AG04449 (cell line): ENCODE measurements at places on chromosomes 3 and 15.

- no peak for DNase-seq
These were observed 1009.8 kb downstream of the TUSC7 start for GRCh38 chr3:117719316-117719926.

GRCh38 chr15:85871545-85871944 is 76.8 kb upstream of the KLHL25 start:
- DNase-seq: no peak

GRCh38 chr3:13401149-13401548 is 19.0 kb downstream of the NUP210 start:
- no peak for DNase-seq

- DNase-seq: no peak
These were observed 5.3 kb downstream of the MYO5C start for GRCh38 chr15:52290329-52290728.

DNA sequence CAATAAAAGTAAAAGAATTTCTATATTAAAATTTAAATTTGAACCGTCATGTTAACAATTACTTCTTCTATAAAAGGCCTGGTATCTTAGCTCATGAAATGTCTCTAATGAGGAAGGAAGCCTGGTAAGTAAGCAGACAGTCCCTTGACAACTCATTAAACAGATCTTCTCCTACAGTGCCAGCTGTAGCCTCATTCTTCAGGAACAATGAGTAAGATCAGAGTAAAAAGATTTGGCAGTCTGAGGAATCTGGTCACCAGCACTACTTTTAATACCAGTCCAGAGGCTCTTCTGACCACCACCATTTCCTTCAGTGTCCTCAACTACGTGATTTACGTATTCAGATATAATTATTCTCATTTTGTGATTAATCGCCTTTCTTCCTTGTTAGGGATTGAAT is 955.0 kb upstream of the ALCAM start:
- DNase-seq: no peak

GRCh38 chr15:60591496-60592370 is 112.8 kb upstream of the ICE2 start:
- DNase-seq: no peak

DNA sequence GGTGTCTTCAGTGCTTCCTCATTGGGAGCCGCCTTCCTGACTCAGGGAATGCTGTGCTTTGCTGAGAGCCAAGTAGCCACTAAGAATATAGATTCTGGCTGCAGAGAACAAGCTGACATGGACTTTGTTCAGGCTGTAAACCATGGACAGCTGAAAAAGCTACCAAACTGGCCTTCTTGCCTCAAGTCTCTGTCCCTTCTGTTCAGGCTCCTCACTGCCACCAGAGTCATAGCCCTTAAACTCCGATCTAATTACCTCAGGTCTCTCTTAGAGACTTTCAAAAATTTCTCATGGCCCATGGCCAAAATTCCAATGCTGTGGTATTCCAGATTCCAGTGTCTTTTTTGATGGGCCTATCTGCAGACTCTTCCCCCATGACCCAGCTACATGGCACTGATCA is 19.4 kb upstream of the PTX3 start:
- no peak for DNase-seq

DNA sequence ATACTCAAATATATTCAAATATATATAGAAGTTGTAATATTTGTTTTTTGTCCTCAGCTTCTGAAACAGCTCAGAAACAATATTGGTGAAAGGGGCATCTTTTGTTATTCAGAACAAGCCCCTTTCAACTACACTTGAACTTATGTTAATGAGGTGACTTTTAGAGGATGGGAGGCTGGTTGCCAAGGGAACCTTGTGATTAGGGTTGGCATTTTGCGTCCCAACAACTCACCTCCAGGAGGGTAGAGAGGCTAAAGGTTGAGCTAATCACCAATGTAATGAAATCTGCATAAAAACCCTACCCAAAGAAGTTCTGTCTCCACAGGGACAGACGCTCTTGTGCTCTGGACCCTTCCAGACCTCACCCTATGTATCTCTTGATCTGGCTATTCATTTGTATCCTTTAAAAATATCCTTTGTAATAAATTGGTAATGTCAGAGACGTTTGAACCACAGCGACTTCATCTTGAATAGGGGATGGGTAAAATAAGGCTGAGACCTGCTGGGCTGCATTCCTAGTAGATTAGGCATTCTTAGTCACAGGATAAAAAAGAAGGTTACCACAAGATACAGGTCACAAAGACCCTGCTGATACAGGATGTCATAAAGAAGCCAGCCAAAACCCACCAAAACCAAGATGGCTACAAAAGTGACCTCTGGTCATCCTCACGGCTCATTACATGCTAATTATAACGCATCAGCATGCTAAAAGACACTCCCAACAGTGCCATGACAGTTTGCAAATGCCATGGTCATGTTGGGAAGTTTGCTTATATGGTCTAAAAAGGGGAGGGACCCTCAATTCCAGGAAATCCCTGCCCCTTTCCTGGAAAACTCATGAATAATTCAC is 111.1 kb downstream of the FMN1 start:
- DNase-seq: no peak

DNA sequence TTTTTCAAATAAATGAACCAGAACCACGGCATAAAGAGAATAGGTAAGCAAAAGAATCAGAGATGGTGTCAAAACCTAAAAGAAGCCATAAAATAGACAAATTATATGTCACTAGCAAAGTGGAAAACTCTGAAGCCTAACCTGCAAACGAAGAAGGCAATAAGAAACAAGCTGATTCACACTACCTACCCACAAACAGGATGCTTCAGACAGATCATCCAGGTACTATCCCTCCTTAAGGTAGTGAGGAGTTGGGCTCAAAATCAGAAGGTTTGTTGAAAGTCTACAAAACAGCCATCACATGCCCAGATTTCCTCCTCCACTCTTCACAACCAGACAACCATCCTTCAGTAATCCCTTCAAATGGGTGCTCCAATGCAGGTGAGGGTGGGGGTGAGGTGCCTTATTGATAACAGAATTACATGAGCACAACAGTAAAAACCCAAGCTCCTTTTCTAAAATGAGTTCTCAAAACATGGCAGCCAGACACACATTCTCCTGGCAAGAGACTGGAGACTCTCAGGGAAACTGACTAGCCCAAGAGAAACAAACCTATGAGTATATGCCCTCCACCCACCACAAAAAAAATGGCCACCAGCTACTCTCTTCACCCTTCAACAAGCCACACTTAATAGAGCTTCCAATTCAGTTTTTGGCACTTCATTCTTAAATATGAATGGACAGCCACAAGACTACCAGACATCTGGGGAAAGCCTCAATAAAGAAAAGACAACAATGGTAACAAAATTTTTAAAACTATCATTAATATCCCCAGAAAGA is 6.4 kb downstream of the KPNA1 start:
- no peak for DNase-seq

DNA sequence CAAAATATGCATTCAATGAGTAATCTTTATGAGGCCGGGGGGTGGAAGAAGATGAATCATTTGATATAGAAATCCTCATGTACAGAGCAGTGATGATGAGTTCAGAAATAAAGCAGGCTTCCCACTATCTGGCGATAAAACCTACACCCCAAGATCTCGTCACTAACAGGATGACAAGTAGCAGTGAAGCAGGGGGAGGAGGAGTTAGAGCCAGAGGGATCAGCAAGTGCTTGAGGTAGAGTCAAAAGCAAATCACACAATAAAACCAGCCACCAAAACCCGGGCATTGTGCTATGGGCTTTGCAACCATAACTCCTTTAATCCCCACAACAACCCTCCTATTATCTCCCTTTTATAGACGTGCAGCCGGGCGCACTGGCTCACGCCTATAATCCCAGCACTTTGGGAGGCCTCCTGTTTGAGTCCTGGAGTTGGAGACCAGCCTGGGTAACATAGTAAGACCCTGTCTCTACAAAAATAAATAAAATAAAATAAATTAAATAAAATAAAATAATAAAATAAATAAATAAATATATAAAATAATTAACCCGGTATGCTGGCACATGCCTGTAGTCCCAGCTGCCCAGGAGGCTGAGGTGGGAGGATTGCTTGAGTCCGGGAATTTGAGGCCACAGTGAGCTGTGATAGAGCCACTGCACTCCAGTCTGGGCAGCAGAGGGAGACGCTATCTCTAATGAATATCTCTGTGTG is 53.0 kb downstream of the STARD5 start:
- DNase-seq: no peak

DNA sequence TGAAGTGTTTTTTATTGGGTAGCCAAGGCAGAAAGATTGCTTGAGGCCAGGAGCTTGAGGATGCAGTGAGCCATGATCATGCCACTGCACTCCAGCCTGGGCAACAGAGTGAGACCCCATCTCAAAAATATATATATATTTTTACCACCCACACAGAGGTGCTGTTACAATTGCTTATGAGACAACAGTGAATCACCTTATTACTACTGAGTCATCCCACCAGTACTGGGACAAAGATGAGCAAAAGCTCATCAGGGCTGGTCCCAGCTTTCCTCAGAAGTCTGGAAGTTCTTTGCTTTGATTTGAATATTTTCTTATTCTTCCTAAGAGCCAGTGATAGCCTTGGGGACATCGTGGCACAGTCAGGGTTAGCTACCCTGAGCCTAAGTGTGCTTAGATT is 207.7 kb downstream of the SOX2 start:
- no peak for DNase-seq

DNA sequence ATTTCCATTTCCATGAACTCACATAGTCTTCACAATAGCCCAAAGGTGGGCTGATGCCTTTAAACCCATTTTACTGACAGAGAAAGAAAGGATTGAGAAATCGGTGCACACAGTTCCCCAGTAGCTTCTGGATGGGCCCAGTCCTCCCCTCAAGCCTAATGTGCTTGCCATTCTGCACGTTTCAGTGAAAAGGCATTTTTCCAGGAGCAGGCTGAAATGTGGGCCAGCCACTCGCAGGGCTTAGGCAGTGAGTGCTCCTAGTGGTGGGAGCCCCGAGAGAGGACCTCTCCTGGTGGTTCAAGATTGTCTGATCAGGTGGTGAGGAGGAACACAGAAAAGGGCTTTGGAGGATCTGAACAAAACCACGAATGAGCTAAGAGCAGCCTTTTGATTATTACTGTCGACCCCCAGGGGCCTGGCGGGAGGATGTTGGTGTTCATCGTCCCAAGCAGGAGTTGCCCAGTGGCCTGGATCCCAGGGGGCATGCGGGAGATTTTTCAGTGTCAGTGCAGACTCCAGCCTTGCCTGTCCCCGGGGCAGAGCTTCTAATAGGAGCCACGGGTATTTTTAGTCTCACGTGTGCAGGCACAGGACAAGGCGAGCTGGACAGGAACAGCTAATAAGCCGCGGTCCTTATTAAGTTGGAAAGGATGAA is 8.7 kb upstream of the KY start:
- no peak for DNase-seq

- DNase-seq: no peak
These were observed 43.4 kb downstream of the C2CD4A start for GRCh38 chr15:62109982-62110851.

GRCh38 chr15:44501768-44502366 is 35.1 kb upstream of the EIF3J start:
- DNase-seq: peak; percentile 17

DNA sequence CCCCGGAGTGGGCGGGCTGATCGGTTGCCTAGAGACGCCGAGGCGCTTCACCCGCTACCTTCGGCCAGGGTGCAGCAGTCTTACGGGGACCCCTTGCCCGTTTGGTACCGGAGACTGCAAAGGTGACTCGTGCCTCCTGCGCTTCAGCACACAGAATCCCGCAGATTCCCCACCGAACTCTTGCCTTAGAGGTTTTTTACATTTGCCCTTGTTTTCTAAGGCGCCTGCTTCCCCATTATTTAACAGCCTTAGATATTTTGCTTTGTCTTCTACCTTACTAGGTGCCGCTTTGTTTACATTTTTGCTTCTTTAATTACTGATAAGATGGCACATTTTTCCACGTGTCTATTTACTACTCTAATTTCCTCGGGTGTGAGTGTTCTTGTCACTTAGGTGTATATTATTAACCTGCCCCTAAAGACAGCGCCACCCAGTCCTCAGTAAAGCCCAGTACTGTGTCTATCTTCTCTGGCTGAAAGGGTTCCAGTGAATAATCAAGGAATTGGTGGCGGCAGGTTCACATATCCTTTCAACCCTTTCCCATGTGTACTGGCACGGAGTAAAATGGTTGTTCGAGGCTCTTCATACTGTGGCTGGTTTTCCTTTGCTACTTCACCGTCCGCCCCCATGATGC is 573 bp upstream of the CEP152 start:
- DNase-seq: no peak

- DNase-seq: no peak
These were observed 56.9 kb downstream of the LRCH3 start for GRCh38 chr3:197847866-197848401.

- DNase-seq: no peak
These were observed 85.1 kb downstream of the MTHFS start for GRCh38 chr15:79811406-79812405.

DNA sequence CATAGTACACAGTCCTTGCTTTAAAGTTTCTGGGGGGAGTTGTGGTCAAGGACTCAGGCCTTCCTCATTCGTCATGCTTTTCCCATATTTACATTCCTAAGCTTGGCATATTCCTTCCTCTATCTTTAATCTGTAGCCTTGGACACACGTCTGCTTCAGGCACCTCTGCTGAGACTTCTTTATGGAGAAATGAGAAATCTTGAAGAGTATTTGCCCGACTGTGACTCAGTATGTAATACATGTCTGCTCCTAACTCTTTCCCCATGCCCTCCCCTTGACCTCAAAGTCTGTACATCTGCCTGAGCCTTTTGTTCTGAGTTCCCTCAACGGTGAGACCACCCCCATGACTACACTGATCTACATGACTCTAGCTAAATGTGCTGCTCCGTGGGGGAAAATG is 246.1 kb downstream of the SI start:
- DNase-seq: no peak

- no peak for DNase-seq
These were observed 13.1 kb upstream of the USP3 start for GRCh38 chr15:63491116-63491827.

- no peak for DNase-seq
These were observed 157.8 kb downstream of the TIGIT start for GRCh38 chr3:114451561-114452018.

GRCh38 chr3:79085171-79085570 is 682.6 kb downstream of the ROBO1 start:
- DNase-seq: no peak

DNA sequence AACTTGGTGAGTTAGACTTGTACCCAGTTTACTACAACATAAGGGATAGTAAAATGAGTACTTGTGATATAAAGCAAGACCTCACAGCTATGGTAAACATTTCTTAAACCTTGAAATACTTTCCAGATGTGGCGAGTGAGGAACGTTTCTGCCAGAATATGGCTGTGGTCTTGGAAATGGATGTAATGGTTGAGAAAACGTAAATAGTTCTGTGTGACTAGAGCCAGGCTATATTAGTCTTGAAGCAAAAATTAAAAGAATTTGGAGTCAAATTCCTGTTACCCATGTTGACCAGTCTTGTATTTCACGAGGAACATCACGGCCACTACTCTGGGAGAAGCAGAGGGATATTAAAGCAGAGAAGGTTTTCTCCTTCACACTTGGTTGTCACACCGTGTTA is 15.3 kb downstream of the OR4F15 start:
- peak; percentile 26 for DNase-seq
